ENCODE measurements at places on chromosomes 12 and 14.

DNA sequence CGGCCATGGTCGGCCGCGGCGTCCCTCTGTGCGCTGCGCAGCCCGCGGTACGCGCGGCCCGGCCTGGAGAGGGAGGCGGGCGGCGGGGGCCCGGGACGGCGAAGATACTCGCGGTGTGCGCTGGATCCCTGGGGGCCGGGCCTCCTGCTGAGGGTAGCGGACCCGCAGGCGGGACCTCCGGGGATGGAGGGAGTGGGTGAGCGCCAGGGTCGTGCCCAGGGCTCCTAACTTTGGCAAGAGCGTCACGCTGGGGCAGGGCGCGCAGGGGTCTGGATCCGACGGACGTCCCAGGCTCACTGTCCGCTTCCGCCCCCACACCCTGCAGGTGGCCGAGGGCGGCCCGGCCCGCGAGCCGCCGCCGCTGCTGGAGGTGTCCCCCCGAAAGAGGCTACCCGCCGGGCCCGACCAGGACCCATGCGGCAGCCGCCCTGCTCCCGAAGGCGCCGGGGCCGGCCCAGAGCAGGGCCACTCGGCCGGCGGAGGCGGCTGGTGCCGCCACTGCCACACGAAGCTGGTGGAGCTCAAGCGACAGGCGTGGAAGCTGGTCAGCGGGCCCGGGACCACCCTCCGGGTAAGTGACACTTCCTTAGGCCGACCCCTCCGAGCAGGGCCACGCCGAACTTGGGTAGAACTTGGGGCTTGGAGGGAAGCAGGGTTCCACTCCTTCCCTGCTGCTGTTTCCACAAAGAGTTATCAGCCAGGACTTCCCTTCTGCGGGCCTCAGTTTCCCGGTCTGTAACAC is 502 bp downstream of the KIF26A start:
- DNase-seq: no peak

DNA sequence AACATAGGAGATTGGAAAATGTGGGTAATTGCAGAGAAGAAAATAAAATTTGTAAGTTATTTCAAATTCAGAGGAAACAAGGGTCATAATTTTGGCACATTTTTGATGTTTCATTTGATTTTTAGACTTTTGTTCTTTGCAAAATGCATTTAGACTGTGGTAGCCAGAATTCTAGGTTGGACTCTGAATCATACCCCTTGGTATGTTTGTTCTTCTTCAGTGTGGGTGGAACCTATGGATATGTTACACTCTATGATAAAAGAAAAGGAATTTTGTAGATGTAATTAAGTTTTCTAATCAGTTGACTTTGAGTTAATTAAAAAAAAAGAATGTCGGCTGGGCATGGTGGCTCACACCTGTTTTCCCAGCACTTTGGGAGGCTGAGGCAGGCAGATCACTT is 827.0 kb downstream of the AACS start:
- no peak for DNase-seq

DNA sequence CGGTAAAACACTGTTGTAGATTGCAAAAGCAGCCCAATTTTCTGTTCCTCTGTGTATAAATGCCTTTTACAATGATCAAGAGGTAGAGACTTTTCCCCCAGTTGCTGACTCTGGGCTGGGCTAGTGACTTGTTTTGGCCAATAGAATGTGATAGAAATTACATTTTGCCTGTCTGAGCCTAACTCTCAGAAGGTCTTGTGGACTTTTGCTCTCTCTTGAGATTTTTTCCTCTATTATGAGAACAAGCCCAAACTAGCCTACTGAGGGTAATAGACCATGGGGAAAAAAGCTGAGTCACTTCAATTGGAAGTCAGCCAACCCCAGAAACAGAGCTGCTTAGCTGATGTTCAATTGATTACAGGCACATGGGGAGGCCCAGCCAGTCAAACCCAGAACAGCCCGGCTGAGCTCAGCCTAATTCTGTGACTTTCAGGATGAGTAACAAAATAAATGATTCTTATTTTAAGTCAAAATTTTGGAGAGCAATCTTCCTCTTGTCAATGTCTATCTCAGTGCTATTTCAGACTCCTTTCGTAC is 61.4 kb downstream of the MYF5 start:
- peak; percentile 2 for DNase-seq

GRCh38 chr12:79535751-79536150 is 155.0 kb downstream of the PAWR start:
- DNase-seq: no peak

- DNase-seq: no peak
These were observed 167.7 kb downstream of the DYRK2 start for GRCh38 chr12:67816269-67816668.

DNA sequence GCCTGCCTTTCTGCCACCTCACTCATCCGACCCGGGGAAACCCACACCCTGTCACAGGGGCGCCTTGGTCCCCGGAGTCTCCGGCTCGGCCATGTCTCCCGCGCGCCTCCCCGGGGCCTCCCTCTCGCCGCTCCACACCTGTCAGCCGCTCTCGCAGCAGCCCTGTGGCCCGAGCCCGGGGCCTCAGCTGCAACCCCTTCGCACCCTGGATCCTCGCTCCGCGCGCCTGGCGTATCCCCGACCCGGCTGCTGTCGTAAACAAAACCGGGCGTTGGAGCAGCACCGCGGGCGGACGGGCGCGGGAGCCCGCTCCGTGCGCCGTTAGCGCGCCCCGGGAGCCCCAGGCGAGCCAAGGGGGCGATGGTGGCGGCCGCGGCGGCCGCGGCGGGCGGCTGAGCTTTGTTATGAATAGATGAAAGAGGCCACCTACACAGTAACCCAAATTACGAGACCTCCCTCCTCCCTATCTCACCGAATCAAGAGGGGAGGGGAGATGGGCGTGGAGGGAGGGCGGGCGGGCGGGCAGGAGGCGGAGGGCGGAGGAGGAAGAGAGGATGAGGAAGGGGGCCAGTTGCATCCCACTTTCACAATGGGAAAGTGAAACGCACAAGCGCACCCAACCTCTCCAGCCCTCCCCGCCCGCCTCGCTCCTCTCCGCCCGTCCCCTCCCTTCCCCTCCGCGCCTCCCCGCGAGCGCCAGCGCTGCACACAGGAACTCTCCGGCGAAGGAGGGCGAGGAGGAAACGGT is at the start of gene PLXNC1:
Gene PLXNC1, plus strand, starts transcription at position 587 of the 748 bp plus-strand sequence. CDS start 395 bp downstream, outside the sequence.
- DNase-seq: peak; percentile 89

- DNase-seq: no peak
These were observed 15.2 kb upstream of the CFAP54 start for GRCh38 chr12:96474206-96474605.

- no peak for DNase-seq
These were observed 96.8 kb upstream of the DIO3 start for GRCh38 chr14:101464310-101464983.

DNA sequence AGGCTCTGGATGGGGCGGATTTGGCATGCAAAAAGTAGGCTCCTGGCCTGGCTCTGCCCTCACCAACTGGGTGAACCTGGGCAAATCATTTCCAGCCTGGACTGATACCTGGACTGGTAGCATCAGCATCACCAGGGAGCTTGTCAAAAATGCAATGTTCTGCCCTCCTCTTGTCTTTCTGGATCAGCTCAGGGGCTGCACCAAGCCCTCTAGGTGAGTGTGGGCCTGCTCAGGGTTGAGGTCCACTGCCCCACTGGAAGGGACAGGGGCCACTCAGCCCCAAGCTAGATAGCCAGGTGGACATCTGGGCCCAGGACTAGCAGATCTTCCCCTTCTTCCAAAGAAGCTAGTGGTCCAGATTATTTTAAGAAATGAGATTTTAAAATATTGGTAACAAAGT is 99.6 kb downstream of the RBM19 start:
- DNase-seq: no peak

GRCh38 chr12:105273601-105274000 is 37.6 kb upstream of the APPL2 start:
- DNase-seq: no peak

GRCh38 chr12:82682326-82682725 is 4.4 kb upstream of the TMTC2 start:
- DNase-seq: no peak

DNA sequence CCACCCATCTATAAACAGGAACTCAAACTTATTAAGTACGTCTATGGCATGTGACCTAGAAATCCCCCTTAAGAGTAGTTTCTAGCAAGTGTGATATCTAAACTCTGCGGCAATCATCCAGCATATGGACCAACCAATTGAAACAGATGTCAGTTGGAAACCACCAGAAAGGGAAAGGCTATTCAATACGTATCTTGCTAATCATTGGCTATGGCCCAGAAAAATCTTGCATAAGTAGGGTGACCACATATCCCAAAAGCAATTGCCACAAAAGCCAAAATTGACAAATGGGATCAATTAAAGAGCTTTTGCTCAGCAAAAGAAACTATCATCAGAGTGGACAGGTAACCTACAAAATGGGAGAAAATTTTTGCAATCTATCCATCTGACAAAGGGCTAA is 24.2 kb downstream of the SYNJ2BP start:
- DNase-seq: no peak

DNA sequence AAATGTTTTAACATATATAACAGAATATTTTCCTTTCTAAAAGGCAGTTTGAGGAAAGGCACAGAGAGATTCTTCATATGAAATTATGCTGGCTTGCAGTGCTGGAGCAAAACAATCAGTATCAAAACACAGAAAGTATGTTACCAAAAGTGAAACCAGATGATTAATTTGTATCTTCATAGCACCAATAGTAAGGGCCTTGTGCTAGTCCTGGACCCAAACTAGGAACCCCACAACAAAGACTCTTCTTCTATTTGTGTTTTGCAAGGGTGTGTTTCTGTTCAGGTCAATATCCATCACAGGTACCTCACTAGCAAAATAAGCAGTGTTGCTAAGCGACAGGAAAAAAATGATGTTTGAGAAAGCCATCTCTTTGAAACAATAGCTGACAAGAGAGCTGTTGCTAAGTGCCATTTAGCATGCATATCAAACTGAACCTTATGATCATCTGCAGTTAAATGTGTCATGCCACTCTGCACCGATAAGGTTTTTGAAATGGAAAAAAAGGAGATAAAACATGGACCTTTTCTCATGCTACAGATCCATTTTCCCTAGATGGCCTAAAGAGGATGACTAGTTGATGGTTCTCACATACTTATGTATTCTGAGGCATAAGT is 196.2 kb upstream of the ALG10 start:
- DNase-seq: no peak

GRCh38 chr12:81222846-81223592 is 145.1 kb downstream of the ACSS3 start:
- no peak for DNase-seq

DNA sequence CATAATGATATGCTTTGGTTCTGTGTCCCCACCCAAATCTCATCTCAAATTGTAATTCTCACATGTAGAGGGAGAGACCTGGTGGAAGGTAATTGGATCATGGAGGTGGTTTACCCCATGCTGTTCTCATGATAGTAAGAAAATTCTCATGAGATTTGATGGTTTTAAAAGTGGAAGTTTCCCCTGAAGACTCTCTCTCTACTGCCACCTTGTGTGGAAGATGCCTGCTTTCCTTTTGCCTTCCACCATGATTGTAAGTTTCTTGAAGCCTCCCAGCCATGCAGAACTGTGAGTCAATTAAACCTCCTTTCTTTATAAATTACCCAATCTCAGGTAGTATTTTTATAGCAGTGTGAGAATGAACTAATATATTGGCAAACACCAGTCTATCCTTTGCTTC is 260.4 kb upstream of the PPFIA2 start:
- peak; percentile 3 for DNase-seq

DNA sequence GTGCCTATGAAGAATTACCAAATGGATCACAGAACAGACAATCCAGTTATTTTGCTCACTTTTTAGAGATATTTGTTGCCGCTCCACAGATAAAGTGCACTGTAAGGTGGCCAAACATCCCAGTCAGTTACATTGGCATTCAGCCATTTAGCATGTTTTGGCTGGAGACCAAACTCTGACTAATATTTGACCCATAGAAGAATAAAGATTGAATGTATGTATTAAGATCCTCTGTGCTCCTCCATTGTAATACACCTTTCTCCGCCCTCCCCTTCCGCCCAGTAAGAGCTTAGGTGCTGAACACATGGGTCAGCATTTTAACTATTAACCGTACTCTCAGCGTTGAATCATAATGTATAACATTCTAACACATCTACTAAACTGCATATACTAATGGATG is 163.4 kb downstream of the ANO6 start:
- DNase-seq: no peak

GRCh38 chr12:52213564-52214420 is 19.3 kb upstream of the KRT7 start:
- DNase-seq: peak; percentile 88

GRCh38 chr14:93737634-93738033 is 50.7 kb downstream of the PRIMA1 start:
- DNase-seq: no peak

DNA sequence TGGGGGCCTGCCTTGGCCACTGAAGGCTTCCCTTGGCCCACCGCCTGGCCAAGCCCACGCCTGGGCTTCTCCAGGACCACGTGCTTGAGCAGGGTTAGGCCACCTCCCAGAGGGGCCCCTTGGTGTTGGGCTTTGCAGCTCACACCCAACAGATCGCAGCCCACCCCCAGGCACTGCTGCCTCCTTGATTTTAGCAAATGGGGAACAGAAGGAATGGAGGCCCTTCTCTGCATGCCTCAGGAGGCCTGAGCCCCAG is 23.3 kb downstream of the RAB35 start:
- DNase-seq: no peak

DNA sequence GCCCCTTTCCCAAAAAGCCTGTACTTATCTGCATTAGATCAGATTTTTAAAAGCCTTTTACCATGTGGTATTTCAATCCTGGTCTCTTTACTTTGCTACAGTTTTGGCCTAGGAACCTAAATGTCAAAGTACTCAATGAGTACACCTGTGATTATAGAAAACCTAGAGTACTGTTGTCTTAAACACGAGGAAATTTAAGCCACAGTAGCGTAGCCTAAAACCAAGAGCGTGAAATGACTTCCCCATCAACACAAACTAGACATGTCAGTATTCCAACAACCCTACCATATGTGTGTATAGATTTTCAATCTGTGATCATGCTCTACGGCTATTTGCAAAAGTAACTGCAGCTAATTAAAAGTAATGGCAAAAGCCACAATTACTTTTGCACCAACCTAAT is 52.7 kb upstream of the OR5AU1 start:
- no peak for DNase-seq

GRCh38 chr14:78752518-78753188 is 582.5 kb downstream of the NRXN3 start:
- DNase-seq: no peak

DNA sequence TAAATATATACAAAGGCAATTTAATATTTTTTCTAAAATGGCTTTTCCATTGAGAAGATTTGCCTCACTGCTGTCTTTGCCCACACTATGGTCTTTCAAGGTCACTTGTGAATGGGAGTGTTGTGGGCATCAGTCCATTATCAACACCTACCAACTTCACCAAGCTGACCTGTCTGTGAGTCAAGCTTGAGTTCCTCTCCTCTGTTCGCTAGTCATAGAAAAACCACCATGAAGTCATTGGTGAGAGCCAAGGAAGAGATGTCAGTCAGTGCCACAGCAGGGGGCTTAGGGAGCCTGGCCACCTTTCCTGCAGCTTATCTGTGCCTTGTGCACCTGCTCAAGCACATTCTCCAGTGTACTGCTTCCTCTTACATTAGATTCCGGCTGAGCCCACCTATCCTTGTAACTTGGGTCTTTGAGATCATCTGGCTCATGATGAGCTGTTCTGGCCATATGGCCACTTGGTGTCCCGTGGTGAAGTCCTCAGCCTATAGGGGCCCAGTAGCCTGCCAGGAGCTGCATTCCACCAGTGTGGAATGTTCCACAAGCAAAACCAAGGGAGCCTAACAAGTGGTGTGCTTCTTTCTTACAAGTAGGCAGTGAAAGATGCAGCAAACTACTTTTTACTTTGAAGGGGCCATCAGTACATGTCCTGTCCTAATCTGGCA is 80.8 kb upstream of the C12orf71 start:
- no peak for DNase-seq

- DNase-seq: no peak
These were observed 7.5 kb downstream of the SHMT2 start for GRCh38 chr12:57236925-57237595.

- DNase-seq: peak; percentile 84
These were observed 108.6 kb downstream of the FOXN3 start for GRCh38 chr14:89308232-89308959.

Data from suppressor macrophage (primary cell).